ENCODE measurements at places on chromosomes 13 and 19.

- DNase-seq, result no peak
Measured at GRCh38 chr19:1015782-1016646, 4.9 kb downstream of the TMEM259 start.

- no peak for DNase-seq
Measured at GRCh38 chr19:6705931-6706632, 14.4 kb downstream of the C3 start.

- DNase-seq, result no peak
Measured at GRCh38 chr13:103945836-103946235, 879.6 kb upstream of the SLC10A2 start.

- DNase-seq, result no peak
Measured at GRCh38 chr19:15317392-15318071, 14.8 kb downstream of the BRD4 start.

- peak; percentile 54 for DNase-seq
Measured at GRCh38 chr19:46205183-46205984, 24.2 kb upstream of the IGFL1 start.

DNA sequence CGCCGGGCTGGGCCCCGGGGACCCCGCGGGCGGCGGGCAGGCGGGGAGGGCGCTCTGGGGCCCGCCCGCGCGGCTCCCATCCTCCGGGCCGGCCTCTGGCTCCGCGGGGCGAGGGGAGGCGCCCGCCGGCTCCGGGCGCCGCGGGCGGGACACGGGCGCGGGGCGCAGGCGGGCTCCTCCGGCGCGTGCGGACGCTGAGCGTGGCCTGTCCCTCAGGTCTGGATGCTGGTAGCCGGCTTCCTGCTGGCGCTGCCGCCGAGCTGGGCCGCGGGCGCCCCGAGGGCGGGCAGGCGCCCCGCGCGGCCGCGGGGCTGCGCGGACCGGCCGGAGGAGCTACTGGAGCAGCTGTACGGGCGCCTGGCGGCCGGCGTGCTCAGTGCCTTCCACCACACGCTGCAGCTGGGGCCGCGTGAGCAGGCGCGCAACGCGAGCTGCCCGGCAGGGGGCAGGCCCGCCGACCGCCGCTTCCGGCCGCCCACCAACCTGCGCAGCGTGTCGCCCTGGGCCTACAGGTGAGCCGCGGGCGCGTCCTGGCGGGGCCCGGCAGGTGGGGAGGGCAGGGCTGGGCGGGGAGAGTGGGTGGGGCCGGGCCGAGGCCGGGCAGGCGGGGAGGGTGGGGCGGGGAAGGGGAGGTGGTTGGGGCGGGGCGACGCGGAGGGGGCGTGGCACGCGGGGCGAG lies 420 bp downstream of the IL17D start:
- peak; percentile 89 for DNase-seq

GRCh38 chr13:20351281-20352022 lies 119.3 kb upstream of the GJB6 start:
- no peak for DNase-seq

- no peak for DNase-seq
Measured at GRCh38 chr19:52331757-52332156, 4.3 kb upstream of the ZNF610 start.

DNA sequence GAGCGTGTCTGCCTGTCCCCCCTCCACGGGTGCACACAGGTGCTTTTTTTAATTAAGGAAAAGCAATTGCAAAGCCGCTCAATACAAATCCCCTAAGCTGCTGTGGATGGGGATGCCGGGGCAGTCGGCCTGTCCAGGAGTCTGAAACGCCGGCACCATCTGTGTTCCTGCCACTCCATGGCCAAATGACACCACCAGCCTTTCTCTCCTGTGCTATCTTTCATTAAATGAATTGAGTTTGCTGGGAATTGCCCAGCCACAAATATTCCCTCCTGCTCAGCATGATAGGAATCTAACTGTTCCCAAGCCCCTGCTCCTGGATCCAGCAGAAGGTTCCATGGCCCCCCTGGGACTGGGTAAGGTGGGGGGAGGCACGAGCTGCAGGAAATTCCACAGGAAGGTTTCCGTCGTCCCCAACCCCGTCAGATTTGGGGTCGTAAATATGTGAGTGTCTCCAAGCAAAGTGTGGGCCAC lies 139.2 kb downstream of the KDM4B start:
- DNase-seq, result peak; percentile 52

DNA sequence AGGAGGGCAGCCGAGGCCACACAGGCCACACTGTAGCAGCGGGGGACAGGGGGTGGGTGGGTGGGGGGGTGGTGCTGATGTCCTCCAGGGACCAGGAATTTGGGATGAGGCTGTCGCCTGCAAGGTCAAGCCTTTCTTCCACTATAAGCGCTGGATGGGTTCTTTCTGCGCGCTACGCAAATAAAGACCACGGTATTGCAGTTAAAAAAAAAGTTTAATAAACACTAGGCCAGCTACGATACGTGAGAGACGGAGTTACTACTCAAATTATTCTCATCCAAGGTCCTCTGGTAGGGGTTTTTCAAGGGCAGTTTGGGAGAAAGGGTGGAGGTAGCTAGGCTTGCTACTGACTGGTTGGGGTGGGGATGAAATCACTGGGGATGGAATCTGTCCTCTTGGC lies 508 bp upstream of the ZNF44 start:
- no peak for DNase-seq

GRCh38 chr13:90696254-90696653 lies 651.2 kb upstream of the MIR17HG start:
- no peak for DNase-seq

- no peak for DNase-seq
Measured at GRCh38 chr19:3687774-3688706, 12.2 kb downstream of the PIP5K1C start.

DNA sequence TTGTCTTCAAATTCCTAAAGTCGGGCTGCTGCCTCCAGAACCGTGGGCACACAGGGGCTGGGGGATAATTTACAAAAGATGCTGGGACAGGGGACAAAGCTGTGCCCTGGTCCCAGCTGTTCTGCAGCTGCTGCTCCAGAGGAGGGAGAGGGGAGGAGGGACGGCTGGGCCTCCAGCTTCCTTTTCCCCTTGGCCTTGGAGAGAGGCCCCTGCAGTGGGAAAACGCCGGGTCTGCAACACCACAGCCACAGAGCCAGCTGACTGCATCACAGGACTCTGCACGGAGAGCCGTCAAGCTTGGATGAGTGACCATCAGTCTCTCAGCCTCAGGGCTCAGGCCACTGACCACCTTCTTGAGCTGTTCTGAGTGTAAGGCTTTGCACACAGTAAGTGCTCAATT lies 6.1 kb downstream of the DOCK6 start:
- no peak for DNase-seq

GRCh38 chr13:75881109-75881775 lies 245.1 kb downstream of the LMO7 start:
- no peak for DNase-seq

GRCh38 chr19:11125994-11126685 lies 29.4 kb downstream of the SPC24 start:
- peak; percentile 82 for DNase-seq

GRCh38 chr13:93646245-93646644 lies 419.6 kb downstream of the GPC6 start:
- DNase-seq, result no peak

DNA sequence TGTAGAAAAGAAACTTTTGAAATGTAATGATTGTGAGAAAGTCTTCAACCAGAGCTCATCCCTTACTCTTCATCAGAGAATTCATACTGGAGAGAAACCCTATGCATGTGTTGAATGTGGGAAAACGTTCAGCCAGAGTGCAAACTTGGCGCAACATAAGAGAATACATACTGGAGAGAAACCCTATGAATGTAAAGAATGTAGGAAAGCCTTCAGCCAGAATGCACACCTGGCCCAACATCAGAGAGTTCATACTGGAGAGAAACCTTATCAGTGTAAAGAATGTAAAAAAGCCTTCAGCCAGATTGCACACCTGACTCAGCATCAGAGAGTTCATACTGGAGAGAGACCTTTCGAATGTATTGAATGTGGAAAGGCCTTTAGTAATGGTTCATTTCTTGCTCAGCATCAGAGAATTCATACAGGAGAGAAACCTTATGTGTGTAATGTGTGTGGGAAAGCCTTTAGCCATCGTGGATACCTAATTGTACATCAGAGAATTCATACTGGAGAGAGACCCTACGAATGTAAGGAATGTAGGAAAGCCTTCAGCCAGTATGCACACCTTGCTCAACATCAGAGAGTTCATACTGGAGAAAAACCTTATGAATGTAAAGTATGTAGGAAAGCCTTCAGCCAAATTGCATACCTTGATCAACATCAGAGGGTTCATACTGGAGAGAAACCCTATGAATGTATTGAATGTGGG lies 19.3 kb downstream of the ZNF583 start:
- no peak for DNase-seq

- no peak for DNase-seq
Measured at GRCh38 chr19:41776700-41777099, 19.7 kb upstream of the CEACAM3 start.

DNA sequence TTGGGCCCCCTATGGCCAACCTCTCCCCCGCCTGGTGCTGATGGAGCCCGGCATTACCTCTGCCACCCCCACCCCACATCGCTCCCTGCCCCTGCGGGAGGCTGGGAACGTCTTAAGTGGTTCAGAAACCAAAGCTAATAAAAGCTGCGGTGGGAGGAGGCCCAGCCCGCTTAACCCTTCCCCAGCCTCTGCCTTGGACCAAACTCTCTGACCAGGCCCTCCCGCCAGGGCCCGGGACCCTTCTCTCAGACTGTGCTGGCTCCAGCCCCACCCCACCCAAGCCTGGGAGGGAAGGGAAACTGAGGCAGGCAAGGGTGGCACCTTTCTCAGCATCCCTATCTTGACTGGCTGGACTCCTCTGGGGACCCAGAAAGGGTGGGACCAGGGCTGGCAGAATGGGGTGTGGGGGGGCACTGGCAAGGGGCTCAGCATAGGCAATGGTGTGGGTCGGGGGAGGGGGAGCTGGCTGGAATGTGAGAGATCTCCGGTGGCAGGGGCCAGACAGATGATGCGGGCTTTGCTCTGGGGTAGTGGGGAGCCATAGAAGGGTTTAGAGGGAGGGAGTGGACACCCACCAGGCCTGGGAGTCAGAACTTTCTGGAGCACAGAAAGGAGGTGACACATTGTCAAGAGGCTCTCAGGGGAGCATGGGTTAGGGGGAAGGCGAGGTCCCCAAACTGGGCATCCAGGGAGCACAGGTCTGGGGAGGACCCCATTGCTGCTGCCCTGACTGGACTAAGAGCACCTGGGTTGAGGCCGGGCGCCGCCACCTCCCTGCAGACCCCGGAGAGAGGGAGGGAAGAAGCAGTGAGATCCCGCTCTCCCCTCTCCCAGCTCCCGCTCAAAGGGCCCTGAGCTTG lies 21.9 kb downstream of the SMIM24 start:
- no peak for DNase-seq

DNA sequence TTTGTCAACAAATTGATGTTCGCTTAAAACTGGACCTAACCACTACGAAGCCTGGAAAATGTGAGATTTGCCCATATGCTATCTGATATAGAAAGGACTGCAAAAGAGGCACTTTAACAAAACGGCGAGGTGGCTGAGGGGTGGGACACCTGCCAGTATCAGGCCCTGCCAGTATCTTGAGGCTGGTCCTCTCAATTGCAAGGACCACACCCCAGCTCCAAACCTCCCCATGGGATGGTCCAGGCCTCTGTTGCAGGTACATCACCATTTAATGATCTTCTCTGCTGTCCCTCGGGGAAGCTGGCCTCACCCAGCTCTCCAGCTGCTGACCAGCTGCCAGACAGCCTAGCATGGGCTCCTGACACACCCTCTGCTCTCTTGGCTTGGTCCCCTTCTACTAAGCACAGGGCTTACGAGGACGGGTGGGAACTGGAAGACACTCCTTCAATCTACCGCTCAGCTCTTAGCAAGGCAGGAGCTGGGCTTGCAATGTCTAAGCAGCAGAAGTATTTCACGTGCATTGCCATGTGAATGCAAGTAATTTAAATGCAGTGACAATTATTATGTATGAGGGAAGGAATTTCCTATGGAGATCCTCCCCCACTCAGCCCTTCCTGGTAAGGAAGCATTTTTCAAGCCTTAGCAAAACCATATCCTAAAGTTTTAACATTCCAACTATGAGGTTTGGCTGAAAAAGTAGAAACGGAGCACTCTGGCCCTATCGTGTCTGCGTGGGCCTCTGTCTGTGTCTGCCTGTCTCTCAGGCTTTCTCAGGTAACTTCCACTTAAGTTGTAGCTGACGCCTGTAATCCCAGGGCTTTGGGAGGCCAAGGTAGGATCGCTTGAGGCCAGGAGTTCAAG lies 63.9 kb downstream of the LATS2 start:
- DNase-seq, result no peak

- no peak for DNase-seq
Measured at GRCh38 chr13:38180126-38180525, 169.5 kb upstream of the UFM1 start.

DNA sequence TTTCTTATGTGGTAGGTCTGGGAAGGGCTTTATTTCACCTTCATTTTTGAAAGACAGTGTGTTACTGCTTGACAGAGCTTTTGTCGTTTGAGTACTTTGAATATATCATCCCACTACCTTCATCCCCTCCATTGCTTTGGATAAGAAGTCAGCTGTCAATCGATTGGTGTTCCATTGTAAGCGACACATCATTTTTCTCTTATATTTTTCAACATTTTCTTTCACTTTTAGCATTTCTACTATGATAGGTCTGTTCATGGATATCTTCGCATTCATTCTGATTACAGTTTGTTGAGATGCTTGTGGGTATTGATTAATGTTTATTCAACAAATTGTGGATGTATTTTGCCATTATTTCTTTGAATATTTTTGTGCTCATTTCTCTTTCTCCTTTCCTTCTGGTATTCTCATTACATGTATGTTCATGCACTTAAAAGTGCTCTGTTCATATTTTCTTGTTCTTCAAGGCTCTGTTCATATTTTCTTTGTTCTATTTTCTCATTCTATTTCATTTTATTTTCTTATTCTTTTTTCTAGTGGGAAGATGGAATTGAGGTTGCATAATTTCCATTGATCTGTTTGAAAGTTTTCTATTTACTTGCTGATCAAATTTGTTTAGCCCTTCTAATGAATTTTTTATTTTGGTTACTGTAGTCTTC lies 29.2 kb downstream of the ZNF546 start:
- DNase-seq, result no peak

- DNase-seq, result no peak
Measured at GRCh38 chr13:35792911-35793310, 316.4 kb upstream of the MAB21L1 start.

Data from BE2C (cell line).